ENCODE measurements at places on chromosomes 4 and X. TPM values are rescaled to one million over a fixed set of nuclear protein-coding genes. Genes with fewer than 3 reads are reported as not detected.

Gene SPARCL1
- total RNA-seq = not detected

Gene STK32B
- total RNA-seq = 5.8 TPM

- DNase-seq = no peak
Observed at GRCh38 chr4:77193511-77194102, 36.6 kb downstream of the CCNG2 start.

DNA sequence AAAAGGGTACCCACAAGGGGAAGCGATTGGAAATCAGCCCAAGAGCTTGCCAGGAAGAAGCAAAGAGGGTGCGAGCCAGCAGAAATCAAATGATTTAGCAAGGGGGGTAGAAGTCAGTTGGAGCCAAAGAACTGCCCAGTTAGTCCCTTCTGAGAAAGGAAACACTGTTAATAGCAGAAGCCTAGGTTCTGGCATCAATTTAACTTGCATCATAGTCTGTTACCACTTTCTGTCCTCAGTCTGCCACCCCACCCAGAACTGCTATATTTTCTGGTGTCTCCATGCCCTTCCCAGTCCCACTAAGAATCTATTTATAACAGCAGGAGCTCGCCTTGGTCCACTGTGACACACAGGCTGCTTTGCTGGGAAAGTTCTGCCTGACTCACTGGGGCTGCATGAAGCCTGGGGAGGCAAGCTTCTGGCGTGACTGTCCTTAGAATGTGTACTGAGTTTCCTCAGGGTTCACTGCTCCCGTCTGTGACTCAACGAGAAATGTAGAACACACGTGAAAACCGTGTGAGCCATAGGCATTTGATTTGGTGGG is 157.8 kb upstream of the TTC29 start:
- DNase-seq = peak; percentile 99

DNA sequence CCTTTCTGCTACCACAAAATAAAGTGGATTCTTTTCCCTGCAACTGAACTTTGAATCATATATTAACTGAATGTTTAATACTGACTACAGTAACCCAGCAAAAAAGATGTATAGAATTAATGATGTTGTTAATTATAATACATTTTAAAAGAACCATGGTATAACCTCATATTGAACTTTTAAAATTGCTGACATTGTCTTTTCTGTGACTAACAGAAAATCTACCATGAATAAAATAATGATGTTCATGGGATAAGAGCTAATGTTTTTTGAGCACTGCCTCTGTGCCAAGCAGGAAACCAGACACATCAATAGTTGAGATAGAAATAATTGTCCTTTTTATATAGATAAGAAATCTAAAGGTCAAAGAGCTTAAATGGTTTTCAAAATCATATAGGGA is 691.9 kb downstream of the PDHA2 start:
- no peak for DNase-seq

- no peak for DNase-seq
Observed at GRCh38 chr4:163757219-163757618, 262.7 kb downstream of the TMA16 start.
